ENCODE measurements at places on chromosomes 7 and 10.

GRCh38 chr7:95675016-95675415, 78.7 kb upstream of the PDK4 start:
- DNase-seq: no peak

GRCh38 chr10:105656856-105657255, 1015.8 kb downstream of the SORCS3 start:
- no peak for DNase-seq

GRCh38 chr7:126541406-126541805, 711.3 kb downstream of the GRM8 start:
- DNase-seq: no peak

DNA sequence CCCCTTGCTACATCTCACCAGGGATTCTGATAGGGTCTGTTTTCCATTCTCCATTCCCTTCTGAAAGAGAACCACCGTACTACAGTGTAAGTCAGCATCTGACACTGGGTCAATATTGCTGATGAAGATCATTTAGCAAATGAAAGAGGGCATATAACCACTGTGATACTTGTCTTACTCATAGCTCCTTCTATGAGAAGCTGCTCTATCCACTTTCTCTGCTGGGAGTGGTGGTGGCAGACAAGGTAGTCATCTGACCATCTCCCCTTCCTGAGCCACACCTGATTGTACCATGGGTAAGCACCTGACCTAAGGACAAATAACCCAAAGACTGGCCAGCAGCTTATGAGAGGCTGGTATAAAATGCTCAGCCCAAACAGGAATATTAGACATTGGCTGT, 220.4 kb downstream of the DOCK4 start:
- no peak for DNase-seq

GRCh38 chr10:35362701-35363350, 26.5 kb downstream of the CCNY start:
- DNase-seq: no peak

GRCh38 chr7:103541026-103541425, 95.0 kb upstream of the SLC26A5 start:
- DNase-seq: no peak

DNA sequence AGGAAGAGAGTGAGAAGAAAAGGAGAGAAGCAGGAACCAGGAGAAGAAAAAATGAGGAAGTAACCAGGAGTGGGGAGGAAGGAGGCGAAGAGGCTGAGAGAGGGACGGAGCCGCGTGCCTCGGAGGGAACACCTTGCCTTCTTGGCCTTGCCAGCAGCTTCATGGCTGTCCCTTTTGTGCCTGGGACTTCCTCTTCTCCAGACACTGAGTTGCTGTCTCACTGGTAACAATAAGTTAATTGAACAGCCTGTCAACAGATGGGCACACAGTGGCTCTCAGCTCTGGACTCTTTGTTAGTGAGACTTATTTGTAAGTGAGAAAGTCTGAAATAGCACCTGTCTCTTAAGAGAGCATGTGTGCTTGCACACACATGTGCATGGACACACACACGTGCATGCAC, 83.2 kb downstream of the GATA3 start:
- DNase-seq: no peak

GRCh38 chr10:127679642-127680255, 57.2 kb upstream of the FOXI2 start:
- DNase-seq: no peak

GRCh38 chr10:92761571-92761970, 71.8 kb downstream of the HHEX start:
- DNase-seq: no peak

GRCh38 chr7:27224983-27225934, 17.3 kb upstream of the EVX1 start:
- no peak for DNase-seq

GRCh38 chr10:34585422-34586112, 229.5 kb downstream of the PARD3 start:
- no peak for DNase-seq

DNA sequence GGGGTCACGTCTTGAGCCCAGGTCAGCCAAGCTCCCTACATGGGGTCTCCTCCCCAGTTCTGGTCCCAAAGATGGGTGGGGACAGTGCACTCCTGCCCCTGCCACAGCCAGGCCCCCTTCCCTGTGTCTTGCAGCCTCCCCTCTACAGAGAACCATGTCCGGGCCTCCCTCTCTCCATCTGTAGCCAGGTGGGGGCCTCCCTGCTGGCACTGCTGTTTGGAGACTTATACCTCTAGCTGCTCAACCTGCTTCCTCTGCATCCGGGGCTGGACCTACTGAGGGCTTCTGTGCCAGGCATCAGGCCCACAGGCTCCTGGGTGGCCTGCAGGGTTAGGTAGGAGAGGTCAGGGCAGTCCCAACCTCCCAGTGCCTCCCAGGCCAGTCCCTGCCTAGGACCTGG, 7.9 kb downstream of the SH2B2 start:
- no peak for DNase-seq

DNA sequence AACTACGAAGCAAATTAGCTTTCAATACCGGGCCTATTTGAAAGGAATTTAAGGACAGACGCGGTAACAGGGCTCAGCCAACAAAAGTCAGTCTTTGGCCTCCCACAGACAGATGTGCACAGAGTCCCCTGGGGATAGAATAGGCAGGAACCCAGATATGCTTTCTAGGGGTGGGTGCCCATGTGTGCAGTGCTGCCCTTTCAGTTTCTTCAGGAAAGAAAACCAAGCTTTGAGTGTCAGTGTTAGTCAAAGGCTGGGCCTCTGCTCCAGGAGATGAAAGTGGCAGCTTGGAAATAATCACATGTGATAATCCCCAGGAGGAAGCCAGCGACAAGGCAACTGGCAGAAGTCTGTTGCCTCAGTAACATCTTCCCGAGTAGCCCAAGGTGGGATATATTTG, 43.8 kb upstream of the CSTF2T start:
- DNase-seq: no peak

- DNase-seq: no peak
Observed at GRCh38 chr10:89978081-89978480, 276.7 kb downstream of the KIF20B start.

DNA sequence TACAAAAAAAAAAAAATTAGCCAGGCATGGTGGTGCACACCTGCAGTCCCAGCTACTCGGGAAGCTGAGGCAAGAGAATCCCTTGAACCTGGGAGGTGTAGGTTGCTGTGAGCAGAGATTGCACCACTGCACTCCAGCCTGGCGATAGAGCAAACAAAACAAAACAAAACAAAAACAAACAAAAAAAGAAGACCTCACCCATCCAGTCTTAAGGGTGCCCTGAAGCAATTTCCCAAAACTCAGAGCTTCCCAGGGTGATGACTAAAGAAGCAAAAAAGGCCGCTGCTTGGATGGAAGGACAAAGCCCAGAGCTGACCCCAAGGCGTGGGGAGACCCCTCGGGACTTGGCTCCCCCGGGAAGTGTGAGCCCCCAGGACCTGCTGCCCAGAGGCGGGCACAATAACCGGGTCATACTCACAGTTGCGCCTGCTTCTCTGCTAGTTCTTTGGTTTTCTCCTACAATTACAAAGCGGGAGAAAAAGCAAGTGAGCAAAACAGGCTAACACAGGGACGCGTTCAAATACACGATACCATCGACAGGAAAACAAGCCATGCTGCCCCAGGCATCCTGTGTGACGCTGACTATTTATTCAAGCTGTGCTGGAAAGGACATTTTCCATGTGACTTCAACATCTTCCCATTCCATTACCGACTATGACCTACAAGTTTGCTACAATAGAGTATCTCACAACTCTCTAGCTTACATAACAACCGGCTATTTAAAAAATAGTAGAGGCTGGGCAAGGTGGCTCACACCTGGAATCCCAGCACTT, 29.9 kb downstream of the PAPOLB start:
- no peak for DNase-seq

DNA sequence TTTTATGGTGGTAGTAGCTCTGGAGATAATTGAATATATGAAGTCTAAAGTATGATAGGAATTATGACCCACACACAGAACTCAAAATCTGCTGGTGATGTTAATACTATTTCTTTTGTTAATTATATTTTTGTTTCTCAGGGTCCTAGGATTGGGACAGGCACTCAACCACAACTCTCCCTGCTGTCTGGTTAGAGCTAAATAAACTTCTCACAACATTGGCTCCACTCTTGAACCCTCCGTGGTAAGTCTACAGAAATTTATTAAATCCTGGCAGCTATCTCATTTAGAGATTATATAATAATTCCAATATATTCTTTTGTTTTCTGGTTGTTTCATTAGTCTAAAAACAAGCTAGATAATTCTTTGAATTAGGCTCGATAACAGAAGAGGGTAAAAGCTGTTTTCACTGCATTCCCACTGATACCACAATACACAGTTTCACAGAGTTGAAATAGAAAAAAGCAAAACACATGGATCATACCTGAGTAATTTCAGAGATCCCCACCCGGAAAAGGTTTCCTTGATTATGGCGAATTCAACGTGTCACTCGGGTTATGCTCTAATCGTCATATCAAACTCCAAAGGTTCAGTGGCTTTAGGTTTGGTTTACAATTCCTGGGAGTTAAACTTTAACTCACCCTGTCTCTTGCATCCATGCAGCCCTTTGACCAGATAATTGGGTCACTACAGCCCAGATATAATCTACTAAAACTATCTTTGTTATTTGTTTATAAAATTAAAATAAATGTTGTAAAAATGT, at the start of gene A1CF:
Gene A1CF, minus strand, starts transcription at position 531 of the 763 bp plus-strand sequence. CDS start 25,687 bp downstream, outside the sequence.
- DNase-seq: no peak

DNA sequence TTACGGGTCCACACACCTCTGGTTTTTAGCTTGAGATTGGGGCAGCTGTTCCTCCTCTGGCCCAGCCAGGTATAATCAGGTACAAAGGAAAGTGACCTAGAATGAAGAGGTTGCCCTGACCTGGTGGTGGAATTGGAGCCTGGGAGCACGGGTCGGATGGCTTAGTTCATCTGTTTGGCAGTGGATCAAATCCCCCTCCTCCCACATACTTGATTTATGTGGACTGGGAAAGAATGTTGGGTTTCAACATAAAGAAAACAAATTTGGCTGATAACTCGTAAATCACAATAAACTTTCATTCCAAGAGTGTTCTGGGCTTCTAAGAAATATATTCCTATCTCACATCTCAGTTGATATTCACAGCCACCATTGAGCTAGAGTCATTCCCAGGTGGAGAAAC, 186.8 kb downstream of the CUX1 start:
- no peak for DNase-seq

GRCh38 chr10:31072451-31072850, 40.8 kb upstream of the ZNF438 start:
- no peak for DNase-seq

DNA sequence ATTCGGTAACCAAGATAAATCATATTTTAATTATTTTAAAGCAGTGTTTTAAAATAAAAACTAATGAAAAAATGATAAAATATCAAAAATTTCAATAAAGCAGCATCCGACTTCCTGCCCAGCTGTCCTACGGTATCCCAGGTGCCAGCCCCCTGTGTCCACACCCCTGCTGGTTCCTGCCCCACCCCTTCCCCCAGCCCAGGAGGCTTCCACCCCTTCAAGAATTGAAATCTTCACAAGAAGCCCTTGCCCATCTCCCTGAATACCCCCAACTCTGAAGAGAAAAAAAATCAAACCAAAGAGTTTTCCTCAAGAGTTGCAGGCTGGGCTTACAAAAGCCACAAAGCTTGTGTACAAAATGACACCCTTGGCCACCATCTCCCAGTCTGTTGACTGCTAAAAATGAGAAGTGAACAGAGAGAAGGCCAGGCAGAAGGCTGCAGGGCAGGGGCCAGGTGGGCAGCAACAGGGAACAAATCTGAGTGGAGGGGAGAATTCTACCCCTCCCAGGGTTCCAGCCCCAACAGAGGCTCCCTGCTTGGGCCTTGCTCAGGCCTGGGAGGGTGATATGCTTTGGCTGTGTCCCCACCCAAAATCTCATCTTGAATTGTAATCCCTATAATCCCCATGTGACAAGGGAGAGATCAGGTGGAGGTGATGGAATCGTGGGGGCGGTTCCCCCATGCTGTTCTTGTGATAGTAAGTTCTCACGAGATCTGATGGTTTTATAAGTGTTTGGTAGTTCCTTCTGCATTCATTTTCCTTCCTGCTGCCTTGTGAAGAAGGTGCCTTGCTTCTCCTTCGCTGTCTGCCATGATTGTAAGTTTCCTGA, 14.5 kb downstream of the GPRIN2 start:
- DNase-seq: no peak

DNA sequence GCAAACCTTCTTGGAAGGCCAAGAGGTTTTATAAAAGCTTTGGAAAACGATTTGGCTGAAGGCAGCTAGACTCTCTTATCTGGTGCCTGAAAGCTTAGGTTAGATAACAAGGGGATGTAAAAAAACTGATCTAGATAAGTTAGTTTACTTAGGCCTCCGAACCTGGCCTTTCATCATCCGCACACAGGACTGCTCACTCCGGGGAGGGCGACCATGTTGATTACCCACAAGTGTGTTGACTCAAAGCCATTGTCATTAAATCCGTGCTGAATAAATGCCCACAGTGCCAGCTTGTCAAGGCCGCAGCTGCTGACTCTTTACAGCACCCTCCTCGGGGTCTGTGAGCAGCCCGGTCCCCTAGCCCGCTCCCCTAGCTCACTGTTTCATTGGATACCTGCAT, 112.3 kb downstream of the ZFAND4 start:
- no peak for DNase-seq

DNA sequence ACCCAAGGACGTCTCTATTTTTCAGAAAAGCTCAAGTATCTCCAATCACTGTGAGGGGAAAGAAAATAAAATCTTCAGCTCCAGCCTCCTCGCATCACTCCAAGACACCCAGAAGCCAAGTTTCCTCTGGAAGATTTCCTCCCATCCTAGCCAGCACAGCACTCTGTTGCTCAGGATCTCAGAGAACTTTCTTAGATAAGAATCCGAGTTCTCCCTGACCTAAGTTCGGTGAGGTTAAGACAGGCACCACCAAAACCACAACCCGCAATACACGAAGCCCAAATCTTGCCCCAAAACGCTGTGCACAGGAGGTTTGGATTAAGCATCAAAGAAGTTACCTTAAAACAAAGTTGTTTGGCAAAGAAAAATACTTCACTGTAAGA, 4.2 kb downstream of the FAM53B start:
- no peak for DNase-seq

DNA sequence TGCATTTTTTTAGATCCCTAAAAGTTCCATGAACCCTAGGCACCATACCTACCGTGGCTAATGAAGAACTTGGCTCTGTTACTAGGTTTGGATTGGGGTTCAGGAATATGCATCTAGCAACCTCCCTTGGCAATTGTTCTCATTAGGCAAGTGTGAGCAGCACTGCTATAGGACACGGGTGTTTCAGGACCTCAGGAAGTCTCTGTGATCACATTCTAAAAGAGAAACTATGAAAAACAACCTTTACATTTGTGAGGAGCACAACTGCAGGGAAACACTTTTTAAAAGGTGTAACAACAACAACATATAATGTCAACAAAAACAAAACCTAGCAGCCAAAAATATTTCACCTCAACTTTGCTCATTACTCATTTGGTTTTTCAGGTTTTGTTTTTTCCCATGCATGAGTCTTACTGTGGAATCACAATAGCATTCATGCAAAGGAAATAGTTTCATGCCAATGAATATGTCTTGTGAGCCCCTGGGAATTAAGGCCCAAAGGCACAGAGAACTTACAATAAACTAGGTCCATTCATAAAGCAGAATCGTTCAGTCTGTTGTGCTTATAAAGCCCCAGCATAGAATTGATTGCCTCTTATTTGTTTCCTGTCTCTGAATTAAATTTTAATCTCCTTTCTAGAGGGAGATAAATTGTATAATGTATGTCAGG, 255.7 kb upstream of the DGKB start:
- DNase-seq: no peak

Data from activated CD4-positive, CD25-positive, alpha-beta regulatory T cell (primary cell).